ENCODE measurements at places on chromosomes 3 and 15. TPM values are rescaled to one million over a fixed set of nuclear protein-coding genes. Genes with fewer than 3 reads are reported as not detected.
A peak's percentile ranks its signal among the peaks of the same experiment; 100 is the strongest.

- DNase-seq = no peak
Measured at GRCh38 chr3:113468539-113468938, 27.2 kb upstream of the CFAP44 start.

Gene SLC7A14
- total RNA-seq = 0.06 TPM

- DNase-seq = no peak
Measured at GRCh38 chr15:77415450-77416147, 4.3 kb downstream of the PEAK1 start.

Gene CD200R1
- 1.8 TPM for total RNA-seq

DNA sequence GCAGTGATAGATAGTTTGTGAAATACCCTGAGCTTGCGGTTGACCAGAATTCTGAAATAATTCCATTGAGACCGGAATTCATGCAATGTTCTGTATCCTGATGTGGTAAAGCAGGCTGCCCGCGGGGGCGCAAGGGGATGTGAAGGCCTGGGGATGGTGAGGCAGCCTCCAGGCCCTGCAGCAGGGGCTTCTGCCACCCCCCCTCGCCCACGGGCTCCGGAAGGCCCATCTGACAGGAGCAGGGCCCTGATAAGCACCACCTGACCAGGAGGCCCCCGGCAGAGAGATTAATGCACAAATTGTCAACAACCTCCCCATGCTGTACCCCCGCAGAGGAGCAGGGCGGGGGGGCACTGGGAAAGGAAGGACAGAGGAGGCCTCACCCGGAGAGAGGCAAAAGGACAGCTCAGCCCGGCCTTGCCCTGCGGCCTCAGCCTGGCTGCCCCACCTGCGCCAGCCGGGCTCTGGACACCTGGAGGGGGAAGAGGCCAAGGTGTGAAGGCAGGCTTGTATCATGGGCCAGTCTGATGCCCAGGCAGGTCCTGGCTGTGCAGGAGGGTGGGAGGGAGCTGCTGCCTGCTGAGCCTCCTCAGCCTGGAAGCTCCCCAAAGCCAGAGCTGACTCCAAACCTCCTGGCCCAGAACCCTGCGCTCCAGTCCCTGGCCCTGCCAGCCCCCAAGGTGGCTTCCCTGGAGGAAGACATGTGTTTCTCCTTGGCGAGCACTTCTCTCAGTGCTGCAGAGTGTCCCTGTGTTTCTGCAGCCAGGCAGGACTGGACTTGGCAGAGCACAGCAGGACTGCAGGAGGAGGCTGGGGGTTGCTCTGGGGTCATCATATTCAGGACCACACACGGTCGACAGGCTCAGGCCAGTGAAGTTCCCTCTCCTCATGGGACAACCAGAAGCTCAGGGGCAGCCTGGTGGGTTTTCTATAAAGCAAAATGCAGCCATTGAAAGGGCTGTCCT, 46.5 kb downstream of the RPN1 start:
- no peak for DNase-seq

DNA sequence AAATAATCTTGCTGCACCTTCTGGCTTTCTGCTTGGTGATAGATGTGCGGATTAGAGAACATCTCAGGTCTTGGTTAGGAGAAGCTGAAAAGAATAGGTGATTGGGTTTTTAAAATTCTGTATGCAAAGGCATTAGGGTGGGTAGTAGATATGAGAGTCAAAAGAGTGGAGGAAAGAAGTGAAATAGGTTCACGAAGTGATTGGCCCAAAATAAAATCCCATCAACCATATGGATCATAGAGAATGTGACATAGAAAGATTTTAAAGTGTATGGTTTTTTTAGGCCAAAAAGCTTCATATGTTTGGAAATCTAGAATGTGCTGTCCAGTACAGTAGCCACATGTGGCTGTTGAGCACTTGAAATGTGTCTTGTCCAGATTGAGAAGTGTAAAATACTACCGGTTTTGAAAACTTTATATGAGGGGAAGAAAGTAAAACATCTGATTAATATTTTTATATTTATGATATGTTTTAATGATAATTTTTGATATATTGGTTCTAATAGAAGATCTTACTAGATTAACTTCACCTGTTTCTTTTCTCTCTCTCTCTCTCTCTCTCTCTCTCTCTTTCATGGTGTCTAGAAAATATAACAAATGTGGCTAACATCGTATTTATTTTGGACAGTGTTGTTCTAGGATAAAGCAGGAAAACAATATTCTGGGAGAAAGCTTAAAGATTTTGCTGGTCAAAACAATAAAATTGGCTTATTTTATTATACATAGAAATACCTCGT, 2.9 kb downstream of the MBNL1 start:
- DNase-seq = no peak

Gene CGNL1
- total RNA-seq = 57.0 TPM

Gene IQCF5
- not detected for total RNA-seq

- no peak for DNase-seq
Measured at GRCh38 chr3:12588039-12589009, 31.4 kb downstream of the MKRN2 start.

Gene DNAJA4
- total RNA-seq = 129 TPM

- no peak for DNase-seq
Measured at GRCh38 chr15:92020207-92020606, 166.7 kb downstream of the SLCO3A1 start.

DNA sequence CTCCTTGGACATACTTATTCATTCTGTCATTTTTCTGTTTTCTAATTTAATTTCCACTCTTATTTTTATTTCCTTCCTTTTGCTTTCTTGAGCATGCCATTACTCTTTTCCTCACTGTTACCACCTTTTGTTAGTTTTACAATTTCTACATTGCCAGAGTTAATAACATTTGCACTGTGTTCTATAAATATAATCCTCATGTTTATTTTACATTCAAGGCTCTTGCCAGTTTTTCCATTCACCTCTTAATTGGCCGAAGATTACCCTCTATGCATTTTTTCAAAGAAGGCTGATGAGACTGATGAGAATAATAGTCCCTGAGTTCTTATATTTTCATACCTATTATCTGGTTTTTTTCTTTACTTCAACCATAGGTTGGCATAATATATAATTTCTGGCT, 10.5 kb downstream of the BTD start:
- DNase-seq = no peak

- no peak for DNase-seq
Measured at GRCh38 chr15:99734575-99734974, 1.3 kb upstream of the LYSMD4 start.

GRCh38 chr3:116601206-116601605, 108.4 kb upstream of the TUSC7 start:
- DNase-seq = no peak

- DNase-seq = no peak
Measured at GRCh38 chr3:42851228-42851834, 24.3 kb downstream of the CYP8B1 start.

- peak; percentile 95 for DNase-seq
Measured at GRCh38 chr3:58177747-58178527, 32.8 kb downstream of the DNASE1L3 start.

GRCh38 chr3:177665122-177665808, 468.0 kb upstream of the TBL1XR1 start:
- no peak for DNase-seq

Gene GRAMD2A
- not detected for total RNA-seq

DNA sequence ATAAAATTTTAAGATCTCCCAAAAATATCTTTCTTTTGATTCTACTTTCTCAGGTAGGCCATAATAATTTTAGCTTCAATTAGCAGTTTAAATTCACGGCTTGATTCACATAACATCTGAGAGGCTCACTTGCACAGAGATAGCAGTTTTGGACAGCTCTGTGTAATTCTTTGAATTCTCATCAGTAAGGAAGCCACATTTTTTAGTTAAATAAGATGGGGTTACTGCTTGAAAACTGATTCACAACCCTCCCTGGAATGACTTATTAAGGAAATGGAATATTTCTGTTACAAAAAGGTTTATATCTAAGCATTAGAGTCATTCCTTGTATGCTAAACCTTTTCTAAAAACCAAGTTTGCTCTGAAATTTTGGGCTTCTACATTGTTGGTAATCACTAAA, 212.7 kb downstream of the ALCAM start:
- DNase-seq = no peak

- DNase-seq = no peak
Measured at GRCh38 chr3:24684506-24685023, 189.9 kb upstream of the THRB start.

GRCh38 chr15:47473106-47473725, 244.1 kb upstream of the SEMA6D start:
- DNase-seq = no peak

Gene SH2D7
- not detected for total RNA-seq

GRCh38 chr3:77329116-77329515, 289.2 kb downstream of the ROBO2 start:
- DNase-seq = no peak

Gene APOD
- total RNA-seq = 45.9 TPM

DNA sequence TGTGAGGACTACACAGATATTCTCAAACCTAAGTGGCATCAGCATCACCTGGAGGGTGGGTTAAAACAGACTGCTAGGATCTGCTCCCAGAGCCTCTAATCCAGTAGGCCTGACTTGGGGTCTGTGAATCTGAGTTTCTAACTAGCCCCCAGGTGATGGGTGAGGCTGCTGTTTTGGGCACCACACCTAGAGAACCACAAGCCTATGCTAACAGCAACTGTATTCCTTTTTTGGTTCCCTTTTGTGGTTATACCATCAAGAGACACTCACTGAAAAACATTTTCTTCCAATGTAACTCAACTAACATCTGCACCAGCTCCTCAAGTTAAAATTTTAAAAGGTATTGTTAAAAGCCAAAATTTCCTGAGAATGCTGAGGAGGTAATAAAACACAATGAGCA, 16.0 kb downstream of the WDR82 start:
- DNase-seq = no peak

DNA sequence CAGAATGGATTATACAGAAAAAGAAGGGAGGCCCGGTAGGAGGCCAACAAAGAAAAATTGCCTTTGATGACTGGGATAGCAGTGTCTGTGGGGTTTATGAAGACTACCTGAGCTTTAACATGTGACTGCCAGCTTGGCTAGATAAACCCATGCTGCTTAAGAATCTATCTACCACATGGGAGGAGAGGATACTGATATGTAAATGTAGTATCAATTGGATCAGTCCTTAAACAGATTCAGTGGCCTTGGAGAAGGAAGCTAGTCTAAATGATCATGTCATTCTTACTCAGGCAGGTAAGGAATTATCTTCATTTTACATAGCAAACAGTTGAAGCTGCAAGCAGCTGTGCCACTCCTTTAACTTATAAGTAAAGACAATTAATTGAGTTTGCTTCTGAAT, 50.0 kb upstream of the SYNPR start:
- DNase-seq = no peak

- no peak for DNase-seq
Measured at GRCh38 chr15:74392451-74392830, 25.0 kb upstream of the CYP11A1 start.

GRCh38 chr3:196659901-196660351, 20.4 kb downstream of the NRROS start:
- DNase-seq = no peak

- DNase-seq = no peak
Measured at GRCh38 chr3:17544632-17545031, 197.8 kb downstream of the TBC1D5 start.

DNA sequence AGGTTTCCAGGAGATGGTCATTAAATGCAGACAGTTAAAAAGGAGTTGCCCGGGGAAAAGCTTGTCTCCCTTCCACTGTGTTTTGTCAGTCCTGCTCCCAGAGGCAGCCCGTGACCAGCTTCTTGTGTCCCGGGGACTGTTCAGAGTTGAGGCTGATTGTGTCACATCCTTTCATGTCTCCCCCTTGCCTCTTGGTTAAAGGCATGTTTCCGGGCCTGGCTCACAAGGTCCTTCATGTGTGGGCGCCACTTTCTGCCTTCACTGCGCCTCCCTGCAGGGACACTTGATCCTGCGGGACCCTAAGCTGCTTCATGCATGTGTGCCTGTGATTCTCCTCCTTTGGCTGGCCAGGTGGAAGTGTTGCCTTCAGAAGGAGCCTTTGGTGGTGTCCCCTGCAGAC, 9.2 kb downstream of the CHCHD6 start:
- no peak for DNase-seq

Gene FURIN
- total RNA-seq = 63.0 TPM

- no peak for DNase-seq
Measured at GRCh38 chr3:157046520-157046919, 113.4 kb downstream of the CCNL1 start.

Gene ZNF774
- 4.9 TPM for total RNA-seq

DNA sequence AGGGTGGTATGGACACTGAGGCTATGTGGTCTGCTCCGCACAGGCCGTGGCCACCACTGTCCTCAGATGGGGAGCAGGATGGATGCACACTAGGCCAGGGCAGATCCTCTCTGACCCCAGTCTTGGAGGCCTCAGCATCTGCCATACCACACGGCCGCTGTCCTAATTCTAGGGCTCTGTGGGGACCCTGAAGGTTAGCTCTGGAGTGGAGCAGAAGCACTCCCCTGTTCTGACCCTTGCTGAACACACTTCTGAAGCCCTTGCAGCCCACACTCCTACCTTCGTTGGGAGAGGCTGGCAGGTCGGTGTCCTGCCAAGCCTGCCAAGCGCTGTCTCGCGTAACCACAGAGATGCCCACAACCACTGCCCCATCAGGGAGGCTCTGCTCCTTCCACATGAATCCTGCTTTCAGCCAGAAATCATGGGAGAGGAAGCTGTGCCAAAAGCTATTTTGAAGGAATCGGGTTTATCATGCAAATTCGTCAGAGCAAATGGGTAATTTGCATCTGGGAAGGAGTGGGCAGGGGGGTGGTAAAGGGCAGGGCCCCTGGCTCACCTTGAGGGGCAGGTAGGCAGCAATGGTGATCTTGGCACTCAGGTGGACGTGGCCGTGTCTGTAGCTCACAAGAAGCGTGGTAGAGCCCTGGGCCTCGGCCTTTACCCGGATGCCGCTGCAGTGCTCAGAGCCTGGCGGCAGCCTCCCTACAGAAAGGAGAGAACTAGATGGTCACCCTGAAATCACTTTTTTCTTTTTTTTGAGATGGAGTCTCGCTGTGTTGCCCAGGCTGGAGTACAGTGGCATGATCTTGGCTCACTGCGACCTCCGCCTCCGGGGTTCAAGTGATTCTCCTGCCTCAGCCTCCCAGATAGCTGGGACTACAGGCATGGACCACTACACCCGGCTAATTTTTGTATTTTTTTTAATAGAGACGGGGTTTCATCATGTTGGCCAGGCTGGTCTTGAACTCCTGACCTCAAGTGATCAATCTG, 54.4 kb downstream of the NUP210 start:
- no peak for DNase-seq

Gene TRH
- total RNA-seq = not detected

DNA sequence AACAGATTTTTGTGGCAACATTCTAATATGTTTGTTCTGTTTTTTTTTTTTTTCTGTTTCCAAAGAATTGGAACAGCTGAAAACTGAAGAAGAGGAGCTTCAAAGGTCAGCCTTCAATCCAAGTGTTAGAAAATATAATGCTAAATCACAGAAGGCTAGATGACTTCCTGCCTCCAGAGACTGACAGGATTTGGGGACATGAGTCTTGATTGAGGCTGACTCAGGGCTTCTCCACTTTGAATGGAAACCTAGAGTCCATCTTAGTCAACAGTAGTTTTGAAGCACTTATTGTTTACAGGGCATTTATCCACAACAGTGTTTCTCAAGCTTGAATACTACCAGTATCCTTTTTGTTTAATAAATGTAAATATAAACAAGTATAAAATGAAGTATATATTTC, 44.5 kb upstream of the RAD51 start:
- no peak for DNase-seq

Gene TMEM266
- not detected for total RNA-seq

Data from right cardiac atrium (tissue), 5 donors.